ENCODE measurements at places on chromosomes 2 and 18.

DNA sequence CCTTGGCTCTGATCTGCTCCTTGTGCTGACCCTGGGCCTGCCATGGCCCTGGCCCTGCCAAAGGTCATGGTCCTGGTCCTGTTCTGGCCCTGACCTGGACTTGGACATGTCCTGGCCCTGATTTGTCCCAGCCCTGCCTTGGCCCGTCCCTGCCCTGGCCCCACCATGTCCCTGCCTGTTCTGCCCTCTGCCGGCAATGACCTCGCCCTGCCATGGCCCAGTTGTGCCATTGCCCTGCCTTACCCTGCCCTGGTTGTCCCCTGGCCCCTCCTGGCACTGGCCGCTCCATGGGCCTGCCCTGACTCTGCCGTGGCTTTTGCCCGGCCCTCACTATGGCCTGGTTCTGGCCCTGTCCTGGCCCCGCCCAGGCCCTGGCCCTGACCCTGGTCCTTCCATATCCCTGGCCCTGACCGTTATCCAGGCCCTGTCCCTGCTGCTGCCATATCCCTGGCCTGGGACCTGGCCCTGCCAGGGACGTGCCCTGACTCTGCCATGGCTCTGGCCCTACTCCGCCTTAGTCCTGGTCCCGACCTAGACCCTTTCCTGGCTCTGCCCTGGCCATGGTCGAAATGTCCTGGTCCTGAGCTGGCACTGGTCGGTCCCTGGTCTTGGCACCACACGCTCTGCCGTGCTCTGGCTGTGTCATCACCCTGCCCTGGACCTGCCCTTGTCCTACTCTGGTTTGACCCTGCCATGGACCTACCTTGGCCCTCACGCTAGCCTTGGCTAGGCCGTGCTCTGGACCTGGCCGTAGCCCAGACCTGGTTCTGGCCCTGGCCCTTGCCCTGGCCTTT lies 6.8 kb upstream of the ANKRD62 start:
- no peak for DNase-seq

- peak; percentile 76 for DNase-seq
Measured at GRCh38 chr2:43051338-43051737, 175.1 kb downstream of the ZFP36L2 start.

DNA sequence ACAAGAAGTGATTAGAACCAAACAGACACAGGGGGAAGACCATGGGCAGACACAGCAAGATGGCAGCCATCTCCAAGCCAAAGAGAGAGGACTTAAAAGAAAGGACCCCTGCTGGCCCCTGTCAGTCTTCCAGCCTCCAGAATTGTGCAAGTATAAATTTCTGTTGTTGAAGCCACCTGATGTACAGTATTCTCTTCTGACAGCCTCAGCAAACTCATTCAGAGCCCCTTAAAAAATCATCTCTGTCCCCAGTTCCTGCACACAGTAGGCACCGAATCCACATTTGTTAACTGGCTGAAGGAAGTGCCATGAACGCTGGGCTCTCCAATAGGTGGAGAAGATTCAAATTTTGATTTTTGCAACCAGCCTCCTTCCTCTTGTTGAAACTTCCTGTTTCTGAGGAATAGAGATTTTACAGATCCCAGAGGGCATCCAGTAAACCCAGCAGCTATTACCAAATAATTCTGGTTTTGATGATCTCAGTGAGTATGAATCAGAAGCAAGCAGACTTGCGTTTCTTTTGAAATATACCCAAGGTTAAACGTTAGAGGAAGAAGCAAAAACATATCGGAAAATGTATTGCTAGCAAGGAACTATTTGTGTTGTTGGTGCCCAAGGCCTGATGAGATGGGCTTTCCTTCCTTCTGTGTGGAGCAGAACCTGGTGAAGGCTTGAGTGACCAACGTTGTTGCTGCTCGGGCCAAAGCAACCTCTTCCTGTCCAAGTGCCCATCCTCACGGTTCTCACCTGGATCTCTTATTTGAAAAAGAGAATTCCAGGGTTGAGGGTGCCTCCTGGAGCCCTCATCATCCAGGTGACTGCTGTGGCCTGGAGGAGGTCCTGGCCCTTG lies 47.7 kb upstream of the PLB1 start:
- DNase-seq, result peak; percentile 23

DNA sequence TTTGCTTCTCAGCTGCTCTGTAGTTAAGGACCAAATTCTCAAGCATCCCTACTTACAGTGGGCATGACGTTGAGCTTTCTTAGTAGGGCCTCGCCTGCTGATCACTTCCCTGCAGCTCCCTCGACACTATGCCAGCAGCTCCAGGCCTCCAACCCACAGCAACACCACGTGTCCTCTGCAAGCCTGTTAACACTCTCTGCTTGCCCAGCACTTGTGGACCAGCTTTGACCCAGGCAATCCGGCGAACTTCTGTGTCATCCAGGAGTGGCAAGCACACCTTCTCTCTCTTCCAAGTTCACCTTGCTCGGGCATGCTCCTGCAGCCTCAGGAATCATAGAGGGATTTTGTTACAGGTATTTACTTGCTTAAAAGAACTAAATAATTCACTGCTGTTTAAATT lies 138.6 kb upstream of the FHL2 start:
- no peak for DNase-seq

- no peak for DNase-seq
Measured at GRCh38 chr2:172623249-172623965, 67.5 kb downstream of the PDK1 start.

DNA sequence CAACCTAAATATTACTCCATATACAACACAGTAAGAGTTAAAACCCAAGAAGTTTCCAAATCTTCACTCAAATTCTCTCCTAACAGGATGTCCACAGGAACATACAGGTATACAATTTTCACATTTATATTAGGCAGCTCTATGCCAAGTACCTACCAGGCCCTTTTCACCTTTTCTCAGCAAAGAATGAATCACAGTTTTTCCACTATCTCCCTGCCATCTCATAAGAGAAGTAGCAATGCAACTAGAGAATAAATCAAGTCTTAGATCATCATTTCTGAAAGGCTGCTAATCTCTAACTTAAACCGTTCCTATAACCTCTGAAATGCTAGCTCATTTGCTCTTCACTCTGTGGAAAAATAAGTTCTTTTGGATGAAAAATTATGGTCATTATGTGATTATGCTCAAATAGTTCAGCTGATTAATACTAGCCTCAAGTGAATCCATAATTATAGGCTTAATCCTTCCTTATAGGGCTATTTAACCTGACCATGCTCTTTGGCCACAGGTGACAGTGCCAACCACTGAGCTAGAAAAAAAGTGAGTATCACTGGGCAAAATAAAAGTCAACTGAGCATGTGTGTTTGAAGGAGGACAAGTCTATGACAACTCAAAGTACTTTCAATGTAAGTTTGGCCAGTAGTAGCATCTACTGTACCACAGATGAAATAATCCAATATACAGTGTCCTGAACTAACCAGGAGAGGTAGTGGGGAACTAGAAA lies 79.7 kb downstream of the COBLL1 start:
- DNase-seq, result no peak

DNA sequence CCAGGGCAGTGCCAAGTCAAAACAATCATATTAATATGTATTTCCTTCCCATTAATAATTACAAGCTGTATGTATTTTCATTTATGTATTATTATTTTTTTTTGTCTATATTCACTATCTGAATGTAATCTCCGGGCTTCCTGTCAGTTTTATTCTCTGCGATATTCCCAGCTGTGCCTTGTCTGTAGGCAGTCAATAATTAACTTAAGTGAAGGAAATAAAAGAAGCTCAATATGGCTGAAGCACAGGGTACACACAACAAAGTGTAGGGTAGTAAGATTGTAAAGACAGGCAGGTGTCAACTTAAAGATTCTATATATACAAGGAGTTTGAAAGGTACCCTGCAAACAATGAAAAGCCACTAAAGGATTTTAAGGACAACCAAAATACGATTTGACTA lies 122.9 kb downstream of the ROCK1 start:
- no peak for DNase-seq

- peak; percentile 79 for DNase-seq
Measured at GRCh38 chr18:62486290-62486964, 36.4 kb upstream of the ZCCHC2 start.

DNA sequence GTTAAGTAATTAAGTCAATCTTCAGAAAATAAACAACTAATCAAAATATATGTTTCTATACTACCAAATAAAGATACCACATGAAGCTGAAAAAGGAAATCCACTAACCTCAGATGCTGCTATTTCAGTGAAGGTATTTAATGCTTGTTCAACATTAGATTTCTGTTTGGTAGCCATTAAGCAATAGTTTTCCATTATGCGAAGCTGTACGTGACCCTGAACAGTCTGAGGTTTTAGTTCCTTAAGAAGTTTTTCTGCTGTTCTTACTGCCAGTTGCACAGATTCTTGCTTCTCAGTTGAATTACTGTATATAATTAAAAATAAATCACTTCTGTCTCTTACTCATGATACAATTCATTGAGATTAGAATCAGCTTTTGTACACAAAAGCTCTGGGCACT lies 65.4 kb downstream of the TTC21B start:
- no peak for DNase-seq

DNA sequence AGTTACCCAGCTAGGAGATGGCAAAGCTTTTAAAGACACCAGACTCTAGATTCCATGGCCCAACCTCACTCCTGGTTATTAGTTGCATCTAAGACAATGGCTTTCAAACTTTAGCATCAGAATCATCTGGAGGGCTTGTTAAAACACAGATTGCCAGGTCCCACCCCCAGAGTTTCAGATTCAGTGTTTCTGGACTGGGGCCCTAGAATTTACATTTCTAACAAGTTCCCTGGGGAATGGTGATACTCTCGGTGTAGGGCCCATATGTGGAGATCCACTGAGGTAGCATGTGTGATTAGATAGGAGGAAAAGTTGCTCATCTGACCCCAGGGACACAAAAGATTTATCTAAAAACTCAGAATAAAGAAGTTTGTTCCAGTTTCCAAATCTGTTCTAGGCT lies 14.5 kb upstream of the TTR start:
- DNase-seq, result no peak

- DNase-seq, result no peak
Measured at GRCh38 chr2:17228461-17228860, 289.8 kb downstream of the RAD51AP2 start.

- DNase-seq, result no peak
Measured at GRCh38 chr2:110770959-110771431, 38.6 kb downstream of the ACOXL start.

GRCh38 chr18:62992877-62993365 lies 277.6 kb downstream of the PHLPP1 start:
- no peak for DNase-seq

DNA sequence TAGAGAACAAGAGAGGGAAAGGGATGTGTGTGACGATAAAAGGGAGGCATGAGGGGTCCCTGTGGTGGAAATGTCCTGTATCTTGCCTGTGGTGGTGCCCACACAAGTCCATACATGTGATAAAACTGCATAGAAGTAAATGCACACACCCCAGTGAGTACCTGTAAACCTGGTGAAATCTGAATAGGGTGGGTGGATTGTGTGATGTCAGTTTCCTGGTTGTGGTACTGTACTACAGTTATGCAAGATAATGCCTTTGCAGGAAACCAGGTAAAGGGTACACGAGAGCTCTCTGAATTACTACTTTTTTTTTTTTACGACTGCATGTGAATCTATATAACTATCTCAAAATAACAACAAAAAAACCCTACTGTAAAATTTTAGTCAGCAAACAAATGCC lies 22.1 kb downstream of the SERPINE2 start:
- DNase-seq, result no peak

DNA sequence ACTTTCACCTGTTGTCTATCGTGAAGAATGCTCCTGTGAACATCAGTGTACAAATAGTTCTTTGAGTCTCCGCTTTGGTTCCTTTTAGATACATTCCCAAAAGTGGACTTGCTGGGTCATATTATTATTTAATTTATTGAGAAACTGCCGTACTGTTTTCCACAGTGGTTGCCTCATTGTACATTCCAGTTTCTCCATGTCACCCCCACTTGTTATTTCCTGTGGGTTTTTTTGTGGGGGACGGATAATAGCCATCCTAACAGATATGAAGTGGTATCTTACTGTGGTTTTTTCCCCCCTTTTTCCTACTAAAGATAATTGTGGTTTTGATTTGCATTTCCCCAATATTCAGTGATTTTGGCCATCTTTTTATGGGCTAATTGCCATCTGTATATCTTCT lies 53.8 kb downstream of the SMCHD1 start:
- DNase-seq, result no peak

DNA sequence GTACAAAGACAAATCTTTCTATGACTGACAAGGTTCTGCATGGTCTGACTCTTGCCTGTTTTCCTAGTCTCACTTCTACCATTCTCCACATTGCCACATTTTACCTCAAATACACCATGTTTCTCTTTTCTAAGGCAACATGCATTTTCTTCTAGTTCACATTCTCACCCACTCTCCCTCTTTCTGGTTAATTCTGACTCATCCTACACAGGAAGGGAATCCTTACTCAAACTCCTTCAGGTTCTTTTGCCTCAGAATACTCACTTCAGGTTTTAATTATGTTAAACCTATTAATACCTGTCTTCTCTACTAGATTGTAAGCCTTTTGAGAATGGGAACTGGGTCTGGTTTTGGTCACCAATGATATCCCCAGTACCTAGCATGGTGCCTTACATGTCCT lies 47.2 kb downstream of the MAP2 start:
- no peak for DNase-seq

- DNase-seq, result no peak
Measured at GRCh38 chr2:209460151-209460761, 36.4 kb downstream of the MAP2 start.

- DNase-seq, result no peak
Measured at GRCh38 chr2:83067947-83068346, 1391.1 kb downstream of the SUCLG1 start.

GRCh38 chr2:38214209-38214717 lies 138.3 kb upstream of the CYP1B1 start:
- DNase-seq, result peak; percentile 75

DNA sequence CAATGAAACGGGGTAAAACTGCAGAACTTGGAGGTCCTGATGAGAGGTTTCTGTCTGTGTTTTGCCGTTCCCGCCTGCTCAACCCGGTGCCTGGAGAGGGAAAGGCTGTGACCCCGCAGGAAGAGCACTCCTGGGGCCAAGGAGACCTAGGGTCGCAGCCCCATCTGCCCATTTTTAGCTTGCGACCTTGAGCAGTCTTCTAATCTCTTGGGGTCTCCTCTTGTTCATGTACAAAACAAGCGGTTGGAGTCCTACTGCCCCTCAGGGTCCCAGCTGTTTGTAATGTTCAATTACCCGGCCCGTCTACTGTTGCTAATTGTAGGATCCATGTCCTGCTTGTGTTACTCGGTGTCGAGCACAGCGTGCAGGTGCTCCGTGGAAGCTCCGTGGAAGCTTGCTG lies 104.5 kb downstream of the PTGR3 start:
- peak; percentile 12 for DNase-seq

Measured in islet precursor cell (in vitro differentiated cells).